ENCODE measurements at places on chromosomes 7 and 10.

- DNase-seq = no peak
These were observed 34.4 kb upstream of the ZMIZ1 start for GRCh38 chr10:79034271-79034876.

DNA sequence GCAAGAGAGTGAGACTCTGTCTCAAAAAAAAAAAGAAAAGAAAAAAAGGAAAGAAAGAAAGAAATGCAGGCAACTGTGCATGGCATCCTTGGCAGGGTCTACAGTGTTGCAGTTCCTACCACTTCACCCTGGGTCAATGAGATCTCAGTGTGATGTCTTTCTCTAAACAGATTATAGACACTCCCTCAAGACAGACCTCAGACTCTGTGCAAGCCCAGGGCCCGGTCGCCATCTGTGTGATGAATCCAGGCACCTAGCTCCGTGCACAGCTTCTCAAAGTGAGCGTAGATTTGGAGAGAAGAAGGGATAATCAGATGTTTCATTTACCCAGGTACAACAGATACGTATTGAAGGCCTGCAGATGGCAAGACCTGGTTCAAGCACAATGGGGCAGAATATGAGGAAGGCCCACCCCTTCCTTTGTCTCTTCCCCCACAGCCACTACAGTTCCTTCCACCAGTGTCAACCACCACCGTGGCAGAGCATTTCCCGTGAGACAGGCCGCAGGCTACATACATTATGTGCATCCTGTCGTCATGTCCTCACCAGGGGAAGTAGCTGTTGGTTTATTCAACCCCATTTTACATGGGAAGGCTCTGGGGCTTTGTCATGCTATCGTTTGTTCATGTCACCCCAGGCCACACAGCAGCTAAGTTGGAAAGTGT lies 471.7 kb upstream of the GALNT17 start:
- no peak for DNase-seq

- DNase-seq = no peak
These were observed 16.1 kb upstream of the NDST2 start for GRCh38 chr10:73827346-73828089.

GRCh38 chr7:40916813-40917212 lies 782.0 kb downstream of the SUGCT start:
- DNase-seq = no peak

GRCh38 chr7:151664268-151664667 lies 144.6 kb upstream of the RHEB start:
- no peak for DNase-seq

DNA sequence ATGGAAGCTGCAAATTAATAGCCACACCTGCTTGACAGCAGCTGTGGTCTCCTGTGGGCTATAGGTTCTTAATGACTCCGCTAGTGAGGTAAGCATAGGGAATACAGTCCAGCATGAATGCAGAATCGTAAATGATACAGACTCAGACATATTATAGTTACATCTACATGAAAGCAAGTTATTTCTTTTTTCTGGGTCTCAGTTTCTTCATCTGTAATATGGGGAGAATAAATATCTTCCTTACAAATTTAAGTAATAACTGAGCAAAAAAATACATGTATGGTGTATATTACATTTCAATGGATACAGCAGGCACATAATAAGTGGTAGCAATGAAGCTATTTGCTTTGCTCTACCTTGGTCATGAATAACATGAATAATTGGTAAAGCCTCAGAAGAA lies 245.9 kb upstream of the RHOBTB1 start:
- no peak for DNase-seq

- DNase-seq = no peak
These were observed 22.2 kb upstream of the SRGN start for GRCh38 chr10:69065406-69066361.

All from SK-N-MC (cell line).